ENCODE measurements at places on chromosomes 3 and 15.
A peak's percentile ranks its signal among the peaks of the same experiment; 100 is the strongest.

GRCh38 chr15:70512772-70513362 lies 250.5 kb downstream of the UACA start:
- ATAC-seq = peak; percentile 78

- no peak for ATAC-seq
These were observed 25.9 kb downstream of the SCN5A start for GRCh38 chr3:38623539-38623938.

DNA sequence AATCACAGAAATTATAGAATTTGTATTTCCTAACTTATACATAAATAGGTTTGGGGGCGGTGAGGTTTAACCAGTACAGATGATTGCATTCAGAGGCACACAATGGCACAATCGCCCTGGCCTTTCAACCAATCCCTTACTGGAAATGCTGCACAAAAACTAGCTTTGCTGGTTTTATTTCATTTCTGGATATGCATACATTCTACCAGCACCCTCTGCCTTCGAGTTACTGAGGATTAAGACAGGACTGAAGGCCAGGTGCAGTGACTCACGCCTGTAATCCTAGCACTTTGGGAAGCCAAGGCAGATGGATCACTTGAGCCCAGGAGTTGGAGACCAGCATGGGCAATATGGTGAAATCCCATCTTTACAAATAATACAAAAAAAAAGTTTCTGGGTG lies 336.1 kb downstream of the ARRDC4 start:
- ATAC-seq = no peak

- ATAC-seq = no peak
These were observed 8.8 kb downstream of the KLHL24 start for GRCh38 chr3:183644244-183644643.

- no peak for ATAC-seq
These were observed 52.5 kb downstream of the RAB11A start for GRCh38 chr15:65921780-65922179.

DNA sequence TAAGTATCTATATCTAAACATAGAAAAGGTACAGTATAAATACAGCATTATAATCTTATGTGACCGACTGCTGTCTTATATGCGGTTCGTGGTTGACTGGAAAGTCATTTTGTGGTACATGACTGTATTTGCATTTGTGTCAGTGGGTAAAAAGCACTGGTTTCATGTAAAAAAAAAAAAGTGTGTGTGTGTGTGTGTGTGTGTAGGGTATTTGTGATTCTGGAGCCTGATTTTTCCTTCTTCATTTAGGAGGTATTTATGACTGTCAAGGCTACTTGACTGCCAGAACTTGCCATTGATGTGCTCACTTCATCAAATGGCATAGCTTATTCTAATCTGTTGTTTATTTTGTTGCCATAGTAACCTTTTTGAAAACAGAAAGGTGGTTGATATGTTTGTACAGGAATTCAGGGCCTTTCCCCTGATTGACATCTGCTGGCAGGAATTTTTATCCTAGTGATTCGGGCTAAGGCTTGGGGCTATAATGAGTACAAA lies 63.2 kb downstream of the AKAP13 start:
- peak; percentile 93 for ATAC-seq

GRCh38 chr3:141690431-141691072 lies 47.5 kb upstream of the RNF7 start:
- ATAC-seq = no peak

- no peak for ATAC-seq
These were observed 6.3 kb downstream of the RBM15B start for GRCh38 chr3:51397392-51397791.

DNA sequence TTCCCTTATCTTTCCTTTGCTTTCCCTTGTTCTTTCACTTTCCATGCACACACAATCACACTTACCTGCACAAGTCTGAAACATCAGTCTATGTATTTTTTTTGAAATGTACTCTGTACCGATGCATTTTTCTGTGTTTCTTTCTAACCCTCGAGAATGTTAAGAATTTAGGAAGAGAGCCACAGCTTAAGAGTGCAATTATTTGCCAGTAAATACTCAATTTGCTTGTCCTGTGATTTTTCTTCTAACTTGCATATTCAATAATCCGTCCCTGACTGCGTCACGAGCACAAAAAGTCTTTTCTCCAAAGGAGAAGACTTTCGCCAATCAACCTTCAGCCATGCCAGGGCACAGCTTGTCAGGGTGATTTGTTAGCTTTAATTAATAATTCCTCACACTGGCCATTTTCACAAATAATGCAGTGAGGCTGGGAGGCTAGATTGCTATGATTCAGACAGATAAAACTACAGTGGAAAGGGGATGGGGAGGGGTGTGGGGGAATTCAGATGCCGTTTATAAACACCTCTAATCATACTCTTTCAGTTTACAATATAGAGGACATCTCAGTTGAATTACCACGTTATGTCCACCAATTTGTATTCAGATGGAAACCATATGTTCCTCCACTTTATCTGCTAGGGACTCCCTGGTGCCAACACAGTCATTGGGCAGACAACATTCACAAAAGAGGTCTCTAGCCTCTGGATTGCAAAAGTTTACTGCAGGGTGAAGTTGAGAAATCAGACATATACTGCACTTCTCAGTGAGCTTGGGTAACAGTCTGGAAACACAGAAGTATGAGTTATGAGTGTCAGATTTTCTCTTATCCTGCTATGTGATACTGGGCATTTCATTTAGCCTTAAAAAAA lies 388.0 kb downstream of the ZBTB20 start:
- ATAC-seq = no peak

- ATAC-seq = no peak
These were observed 135.8 kb upstream of the CTDSPL start for GRCh38 chr3:37725842-37726241.

DNA sequence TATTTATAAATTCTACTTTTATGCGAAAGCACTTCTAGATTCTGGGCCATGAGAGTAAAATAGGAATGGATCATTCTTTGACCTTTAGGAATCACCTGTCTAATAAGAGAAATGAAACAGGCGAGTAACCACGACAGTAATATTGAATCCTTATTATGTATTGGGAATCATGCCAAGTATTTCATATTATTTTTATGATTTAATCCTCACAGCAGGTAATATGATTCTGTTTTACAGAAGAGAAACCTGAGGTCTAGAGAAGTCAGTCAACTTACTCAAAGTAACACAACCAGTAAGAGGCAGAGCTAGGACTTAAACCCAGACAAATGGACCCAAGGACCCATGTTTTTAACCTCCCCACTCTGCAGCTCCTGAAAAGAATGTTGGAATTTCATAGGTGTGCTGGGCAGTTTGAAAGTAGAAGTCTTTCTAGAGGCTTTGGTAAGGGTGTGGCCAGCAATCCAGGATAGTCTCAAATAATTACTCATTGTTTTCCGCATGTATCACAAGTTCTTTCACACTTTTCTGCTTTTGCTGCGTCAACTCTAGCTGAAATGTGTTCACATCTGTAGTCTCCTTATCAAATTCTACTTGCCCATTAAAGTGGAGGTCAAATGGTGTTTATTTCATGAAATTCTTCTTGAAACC lies 181.7 kb downstream of the TPRG1 start:
- no peak for ATAC-seq

- ATAC-seq = peak; percentile 37
These were observed 313.3 kb downstream of the SATB1 start for GRCh38 chr3:18111796-18112232.

- ATAC-seq = no peak
These were observed 14.5 kb downstream of the NUP210 start for GRCh38 chr3:13405614-13406013.

DNA sequence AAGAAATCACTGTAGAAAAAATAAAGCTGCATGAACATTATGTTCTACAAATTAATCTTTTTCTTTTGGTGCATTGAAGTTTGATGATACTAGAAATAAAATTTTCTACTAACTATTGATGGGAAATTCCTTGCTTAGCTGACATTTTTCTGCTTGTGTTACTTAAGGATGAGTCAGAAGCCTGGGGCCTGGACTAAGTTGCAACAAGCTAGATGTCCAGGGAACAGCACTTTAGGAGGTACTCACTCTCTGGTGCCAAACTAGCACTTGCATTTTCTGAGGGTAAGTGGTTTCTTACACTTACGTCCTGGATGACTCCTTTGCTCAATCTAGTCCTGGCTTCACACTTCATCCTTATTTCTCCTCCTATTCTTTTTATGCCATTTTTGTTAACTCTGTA lies 945.1 kb downstream of the IGSF11 start:
- no peak for ATAC-seq

GRCh38 chr3:158859362-158859761 lies 57.5 kb downstream of the MFSD1 start:
- ATAC-seq = no peak

DNA sequence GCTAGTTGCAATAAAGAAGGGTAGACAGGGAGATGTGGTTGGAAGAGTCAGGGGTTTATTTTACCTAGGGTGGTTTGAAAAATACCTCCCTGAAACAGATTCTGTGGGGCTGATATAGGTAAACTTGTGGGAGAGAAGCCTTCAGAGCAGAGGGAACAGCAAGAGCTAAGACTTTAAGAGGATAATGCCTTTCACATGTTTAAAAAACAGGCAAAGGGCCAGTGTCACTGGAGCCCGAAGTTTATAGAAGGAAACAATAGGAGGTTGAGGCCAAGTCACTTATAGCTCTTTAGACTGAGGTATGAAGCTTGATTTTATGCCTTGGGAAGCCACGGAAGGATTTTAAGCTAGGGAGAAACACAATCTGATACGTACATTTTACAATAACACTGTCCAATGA lies 448.7 kb downstream of the TAFA4 start:
- ATAC-seq = no peak

- ATAC-seq = no peak
These were observed 7.5 kb downstream of the PIAS1 start for GRCh38 chr15:68061602-68062001.

GRCh38 chr3:18635215-18635614 lies 210.1 kb upstream of the SATB1 start:
- no peak for ATAC-seq

GRCh38 chr3:192121923-192122322 lies 605.4 kb downstream of the FGF12 start:
- ATAC-seq = no peak

DNA sequence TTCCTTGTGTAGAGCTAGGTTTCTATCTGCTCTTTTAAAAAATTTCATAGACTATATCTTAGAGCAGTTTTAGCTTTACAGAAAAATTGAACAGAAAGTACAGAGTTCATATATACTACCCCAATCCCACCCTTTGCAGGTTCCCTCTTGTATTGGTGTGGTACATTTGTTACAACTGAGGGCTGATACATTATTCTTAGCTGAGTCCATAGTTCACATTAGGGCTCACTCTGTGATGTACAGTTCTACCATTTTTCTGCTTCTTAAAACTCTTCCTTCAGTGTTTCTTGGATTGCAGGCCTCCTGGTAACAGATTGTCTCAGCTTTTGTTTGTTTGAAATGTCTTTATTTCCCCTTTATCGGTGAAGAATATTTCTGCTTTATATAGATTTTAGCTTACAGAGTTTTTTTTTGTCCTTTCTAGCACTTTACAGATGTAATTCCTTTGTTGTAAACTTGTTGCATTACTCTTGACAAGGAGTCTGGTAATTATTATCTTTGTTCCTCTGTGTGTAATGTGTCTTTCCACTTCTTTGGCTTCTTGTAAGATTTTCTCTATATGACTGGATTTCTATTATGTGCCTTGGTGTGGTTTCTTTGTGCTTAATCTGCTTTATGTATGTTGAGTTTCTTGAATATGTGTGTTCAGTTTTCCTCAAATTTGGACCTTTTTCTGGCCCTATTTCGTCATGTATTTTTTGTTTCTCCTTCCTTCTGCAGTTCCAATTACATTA lies 25.3 kb downstream of the MEF2A start:
- no peak for ATAC-seq

GRCh38 chr3:159830523-159831154 lies 158.0 kb upstream of the IL12A start:
- no peak for ATAC-seq

- ATAC-seq = no peak
These were observed 145.8 kb upstream of the THRB start for GRCh38 chr3:24640330-24640877.

- no peak for ATAC-seq
These were observed 54.2 kb downstream of the FBXL2 start for GRCh38 chr3:33331414-33331813.

DNA sequence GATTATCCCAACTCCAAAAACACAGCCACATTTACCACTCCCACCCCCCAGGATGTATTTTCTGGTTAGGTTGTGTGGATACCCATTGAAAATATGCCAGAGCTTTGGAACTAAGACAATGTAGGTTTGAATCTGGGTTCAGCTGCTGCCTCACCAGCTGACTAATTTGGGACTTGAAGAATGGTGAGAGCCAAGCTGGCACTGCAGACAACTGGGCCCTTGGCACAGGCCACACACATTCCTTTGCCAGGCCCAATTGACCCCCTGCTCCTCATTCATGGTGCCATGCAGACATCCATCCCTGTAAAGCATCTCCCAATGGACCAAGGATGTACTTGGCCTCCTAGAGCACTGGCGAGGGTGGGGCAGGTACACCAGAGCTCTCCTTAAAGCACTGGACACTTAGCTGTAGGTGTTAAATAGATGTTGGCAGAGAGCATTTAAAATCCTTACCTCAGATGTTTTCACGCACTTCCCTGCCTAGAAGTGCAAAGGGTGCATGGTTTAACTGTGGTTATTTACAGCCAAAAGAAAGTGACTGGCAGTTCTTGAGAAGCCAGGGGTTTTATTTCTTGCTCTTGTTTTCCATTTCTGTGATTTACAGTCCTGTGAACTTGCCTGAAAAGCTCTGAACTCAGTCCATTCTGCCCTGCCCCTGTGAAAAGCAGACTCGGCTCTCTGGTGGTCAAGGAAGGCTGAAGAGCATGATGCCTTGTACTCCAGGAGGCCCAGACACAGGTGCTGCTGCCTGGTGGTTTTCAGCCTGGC lies 138.5 kb downstream of the CLSTN2 start:
- ATAC-seq = no peak

DNA sequence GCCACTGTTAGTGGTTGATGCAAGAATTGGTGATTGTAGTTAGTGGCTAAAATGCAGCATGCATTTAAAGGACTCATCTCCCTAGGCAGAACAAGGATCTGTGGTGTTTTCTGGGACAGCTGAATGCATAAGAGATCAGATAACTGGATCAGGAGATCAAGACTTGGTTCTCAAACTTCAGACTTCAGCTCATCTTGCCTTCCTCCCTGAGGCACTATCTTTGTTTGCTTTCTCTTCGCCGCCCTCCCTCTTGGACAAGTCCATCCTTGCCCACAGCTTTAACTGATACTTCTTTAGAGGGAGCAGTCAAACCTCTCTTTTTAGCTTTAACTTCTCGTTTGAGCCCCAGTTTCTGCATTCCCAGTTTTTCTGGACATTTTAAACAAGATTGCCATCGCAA lies 195.4 kb upstream of the TPRG1 start:
- no peak for ATAC-seq

DNA sequence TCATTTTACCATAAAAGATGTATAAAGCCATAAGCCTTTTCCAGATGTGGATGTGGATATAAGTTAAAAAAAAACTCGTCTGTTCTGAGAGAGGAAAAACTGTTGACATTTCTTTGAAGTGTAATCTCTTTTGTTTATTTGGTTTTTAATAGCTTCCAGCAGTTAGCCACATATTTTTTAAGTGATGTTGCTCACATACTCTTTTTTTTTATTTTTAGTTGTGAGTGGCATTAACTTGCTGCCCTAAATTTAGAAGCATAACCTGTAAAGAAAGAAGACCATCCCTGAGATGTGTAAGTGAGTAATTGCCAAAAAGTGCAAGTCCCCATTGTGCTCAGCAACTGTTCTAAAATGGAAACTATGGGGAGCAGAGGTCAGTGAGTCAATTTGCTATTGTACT lies 415.9 kb upstream of the MDFIC2 start:
- no peak for ATAC-seq

- ATAC-seq = no peak
These were observed 32.4 kb downstream of the NIPA2 start for GRCh38 chr15:22870865-22871264.
